Type B pancreatic cell (in vitro differentiated cells): ENCODE measurements at places on chromosomes 3 and 15.

GRCh38 chr3:168952551-168952950 is 711.0 kb downstream of the MECOM start:
- no peak for DNase-seq
- no peak overlapping the region for H3K27ac ChIP-seq
- no peak overlapping the region for H3K4me3 ChIP-seq
- H3K36me3 ChIP-seq: no peaks in the 10 kb centered on the region

- no peak for DNase-seq
- H3K4me3 ChIP-seq: peak overlapping the region; percentile 98
- H3K27me3 ChIP-seq: peaks cover 45% of the 10 kb centered on the region
- H3K4me1 ChIP-seq: peaks cover 12% of the 10 kb centered on the region
- H3K36me3 ChIP-seq: peaks cover 7% of the 10 kb centered on the region
These were observed 1.2 kb downstream of the SPINT1 start for GRCh38 chr15:40845036-40845435.

GRCh38 chr15:79157631-79158592 is 67.3 kb upstream of the RASGRF1 start:
- no peak overlapping the region for H3K27ac ChIP-seq
- H3K36me3 ChIP-seq: no peaks in the 10 kb centered on the region
- H3K4me1 ChIP-seq: peaks cover 6% of the 10 kb centered on the region
- no peak for DNase-seq

DNA sequence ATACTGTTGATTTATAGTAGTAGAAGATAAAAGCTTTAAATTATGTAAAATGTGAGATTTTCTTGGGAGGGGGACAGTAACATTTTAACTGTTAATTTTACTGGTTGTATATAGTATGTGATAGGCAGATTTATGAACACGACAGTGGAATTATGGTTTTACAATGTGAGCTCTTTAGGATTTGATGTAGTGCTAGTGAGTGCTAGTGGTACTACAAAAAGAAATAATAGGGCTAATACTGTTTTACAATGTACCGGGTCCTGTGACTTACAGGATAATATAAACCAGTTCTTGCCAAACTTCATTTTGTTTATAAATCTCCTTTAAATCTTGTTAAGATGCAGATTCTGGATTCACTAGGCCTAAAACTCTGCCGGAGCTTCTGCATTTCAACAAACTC is 165.7 kb downstream of the TCF12 start:
- H3K36me3 ChIP-seq: no peaks in the 10 kb centered on the region
- no peak overlapping the region for H3K27ac ChIP-seq
- no peak overlapping the region for H3K4me3 ChIP-seq
- no peak for DNase-seq
- peaks cover 21% of the 10 kb centered on the region for H3K4me1 ChIP-seq

- H3K27me3 ChIP-seq: no peaks in the 10 kb centered on the region
- H3K4me3 ChIP-seq: peak overlapping the region; percentile 89
- peaks cover 41% of the 10 kb centered on the region for H3K4me1 ChIP-seq
These were observed 71.1 kb downstream of the CCNL1 start for GRCh38 chr3:157088601-157089454.

- H3K27ac ChIP-seq: no peak overlapping the region
- no peak overlapping the region for H3K4me3 ChIP-seq
- H3K4me1 ChIP-seq: no peaks in the 10 kb centered on the region
- H3K27me3 ChIP-seq: peaks cover 11% of the 10 kb centered on the region
- H3K36me3 ChIP-seq: no peaks in the 10 kb centered on the region
These were observed 16.4 kb upstream of the TNFAIP8L3 start for GRCh38 chr15:51111061-51111460.

GRCh38 chr3:45223889-45224727 is 2.0 kb downstream of the TMEM158 start:
- H3K4me1 ChIP-seq: peaks cover 23% of the 10 kb centered on the region
- H3K36me3 ChIP-seq: no peaks in the 10 kb centered on the region
- no peak for DNase-seq
- peaks cover 68% of the 10 kb centered on the region for H3K27me3 ChIP-seq
- H3K27ac ChIP-seq: peak overlapping the region; percentile 76
- H3K4me3 ChIP-seq: peak overlapping the region; percentile 96

DNA sequence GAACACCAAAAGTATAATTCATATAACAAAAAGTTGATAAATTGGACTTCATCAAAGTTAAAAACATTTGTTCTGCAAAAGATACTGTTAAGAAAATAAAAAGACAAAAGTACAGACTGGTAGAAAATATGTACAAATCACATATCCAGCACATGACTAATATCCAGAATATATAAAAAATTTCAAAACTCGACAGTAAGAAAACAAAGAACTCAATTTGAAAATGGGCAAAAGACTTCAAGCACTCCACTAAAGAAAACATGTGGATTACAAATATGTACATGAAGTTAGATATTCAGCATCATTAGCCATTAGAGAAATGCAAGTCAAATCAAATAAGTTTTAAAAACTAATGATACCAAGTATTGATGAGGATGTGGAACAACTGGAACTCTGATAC is 6.7 kb downstream of the GK5 start:
- H3K27ac ChIP-seq: no peak overlapping the region
- no peak for DNase-seq
- no peak overlapping the region for H3K4me3 ChIP-seq
- peaks cover 3% of the 10 kb centered on the region for H3K36me3 ChIP-seq

GRCh38 chr3:39280571-39280970 is 735 bp upstream of the CX3CR1 start:
- peaks cover 8% of the 10 kb centered on the region for H3K27me3 ChIP-seq
- H3K4me3 ChIP-seq: no peak overlapping the region
- no peak overlapping the region for H3K27ac ChIP-seq
- H3K4me1 ChIP-seq: no peaks in the 10 kb centered on the region
- DNase-seq: no peak
- H3K36me3 ChIP-seq: no peaks in the 10 kb centered on the region

DNA sequence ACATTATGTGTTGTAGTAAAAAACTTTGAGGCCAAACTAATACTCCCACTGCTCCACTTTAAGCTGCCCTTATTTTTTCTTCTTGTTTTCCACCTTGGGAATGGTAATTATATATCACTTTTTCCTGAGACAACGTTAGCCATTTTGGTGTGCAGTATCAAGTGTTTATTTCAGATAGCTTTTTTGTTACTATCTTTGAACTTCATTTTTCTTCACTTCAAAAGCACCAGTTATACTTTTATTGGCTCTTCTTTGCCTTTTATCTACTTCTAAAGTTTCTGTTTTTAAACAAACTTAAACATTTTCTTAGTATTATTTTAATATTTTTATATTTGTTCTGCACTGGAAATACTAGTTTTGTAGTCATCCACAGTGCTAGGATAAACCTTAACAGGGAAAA is 6.5 kb downstream of the TOPAZ1 start:
- H3K27ac ChIP-seq: no peak overlapping the region
- no peak overlapping the region for H3K4me3 ChIP-seq
- H3K4me1 ChIP-seq: no peaks in the 10 kb centered on the region
- no peaks in the 10 kb centered on the region for H3K36me3 ChIP-seq
- DNase-seq: no peak
- peaks cover 10% of the 10 kb centered on the region for H3K27me3 ChIP-seq

GRCh38 chr3:48644898-48645760 is 9.9 kb upstream of the SLC26A6 start:
- no peak overlapping the region for H3K4me3 ChIP-seq
- H3K4me1 ChIP-seq: no peaks in the 10 kb centered on the region
- no peaks in the 10 kb centered on the region for H3K27me3 ChIP-seq
- DNase-seq: no peak
- H3K27ac ChIP-seq: no peak overlapping the region

DNA sequence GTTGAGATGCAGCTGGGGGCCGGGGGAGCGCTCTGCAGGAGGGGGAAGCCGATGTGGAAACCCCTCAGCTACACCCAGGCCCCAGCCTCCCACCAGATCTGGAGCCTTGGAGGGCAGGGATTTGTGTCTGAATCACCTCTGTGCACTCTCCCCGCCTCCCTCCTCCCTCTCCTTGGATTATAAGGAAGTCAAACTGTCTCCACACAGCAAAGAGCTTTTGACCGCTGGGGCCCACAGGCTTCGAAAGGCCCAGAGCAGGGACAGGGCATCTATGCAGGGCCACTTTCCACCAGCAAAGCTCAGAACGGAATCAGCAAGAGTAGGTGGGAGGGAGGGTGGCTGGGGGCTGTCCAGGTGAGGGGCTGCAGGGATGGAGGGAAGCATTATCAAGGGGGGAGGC is 68.9 kb downstream of the IQSEC1 start:
- H3K4me3 ChIP-seq: no peak overlapping the region
- no peak for DNase-seq
- no peak overlapping the region for H3K27ac ChIP-seq
- H3K36me3 ChIP-seq: no peaks in the 10 kb centered on the region
- H3K4me1 ChIP-seq: peaks cover 15% of the 10 kb centered on the region

DNA sequence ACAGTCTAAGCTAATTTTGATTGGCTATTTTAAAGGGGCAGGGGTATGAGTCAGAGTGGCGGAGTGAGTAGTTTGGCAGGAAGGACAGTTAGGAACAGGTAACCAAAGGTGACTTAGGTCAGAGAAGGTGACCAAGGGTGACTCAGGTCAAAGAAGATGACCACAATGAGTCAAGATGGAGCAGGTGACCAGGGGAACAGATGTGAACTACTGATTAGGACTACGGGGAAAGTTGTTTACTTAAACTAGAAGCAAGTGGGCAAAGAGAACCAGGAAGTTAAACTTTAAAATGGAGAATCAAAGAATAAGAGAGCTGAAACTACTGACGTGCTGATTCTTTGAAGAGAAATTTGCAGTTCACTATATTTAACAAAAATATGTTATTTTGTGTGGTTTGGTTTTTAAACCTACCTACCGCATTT is 14.1 kb upstream of the CA12 start:
- no peak overlapping the region for H3K4me3 ChIP-seq
- H3K36me3 ChIP-seq: no peaks in the 10 kb centered on the region
- H3K27ac ChIP-seq: no peak overlapping the region
- peaks cover 5% of the 10 kb centered on the region for H3K4me1 ChIP-seq

- no peak overlapping the region for H3K4me3 ChIP-seq
- DNase-seq: no peak
- no peak overlapping the region for H3K27ac ChIP-seq
These were observed 12.7 kb downstream of the COL6A6 start for GRCh38 chr3:130529486-130530215.
